ENCODE measurements at places on chromosomes 2 and 18.

DNA sequence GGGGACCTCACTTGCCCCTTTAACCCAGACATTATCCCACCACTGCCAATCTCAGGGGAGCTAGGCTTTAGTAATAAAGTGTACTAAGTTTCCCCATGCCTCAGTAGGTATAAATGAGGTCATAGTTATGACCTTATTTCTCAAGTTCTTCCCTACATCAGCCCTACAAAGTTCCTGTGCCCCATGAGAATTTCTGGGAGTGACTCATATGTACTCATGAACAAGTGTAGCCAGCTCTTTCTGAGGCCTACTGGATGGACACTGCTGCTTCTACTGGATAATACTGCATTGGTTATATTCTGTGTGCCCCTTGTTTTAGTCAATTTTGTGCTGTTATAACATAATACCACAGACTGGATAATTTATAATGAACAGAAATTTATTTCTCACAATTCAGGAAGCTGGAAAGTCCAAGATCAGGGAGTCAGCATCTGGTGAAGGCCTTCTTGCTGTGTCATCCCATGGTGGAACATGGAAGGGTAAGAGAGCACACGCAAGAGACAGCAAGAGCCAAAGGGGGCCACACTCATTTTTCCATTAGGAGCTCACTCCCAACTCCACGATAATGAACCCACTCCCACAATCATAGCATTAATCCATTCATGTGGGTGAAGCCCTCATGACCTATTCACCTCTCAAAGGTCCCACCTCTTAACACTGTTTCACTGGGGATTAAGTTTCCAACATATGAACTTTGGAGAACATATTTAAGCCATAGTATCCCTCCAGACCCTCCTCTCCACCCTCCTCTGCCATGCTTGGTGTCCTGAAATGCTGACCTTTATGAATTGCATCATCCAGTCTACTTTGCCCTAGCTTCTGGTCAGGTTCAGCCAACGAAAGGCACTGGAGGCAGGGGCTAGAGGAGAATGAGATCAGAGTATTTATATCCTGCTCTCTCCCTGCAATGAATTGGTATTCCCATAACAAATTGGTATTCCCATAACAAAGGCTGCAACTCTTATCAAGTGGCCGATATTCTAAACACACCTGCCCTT lies 25.4 kb upstream of the ST3GAL5 start:
- peak; percentile 81 for DNase-seq

- DNase-seq, result peak; percentile 77
Measured at GRCh38 chr18:7872569-7872968, 305.5 kb downstream of the PTPRM start.

- no peak for DNase-seq
Measured at GRCh38 chr2:240014327-240014726, 10.8 kb downstream of the NDUFA10 start.

DNA sequence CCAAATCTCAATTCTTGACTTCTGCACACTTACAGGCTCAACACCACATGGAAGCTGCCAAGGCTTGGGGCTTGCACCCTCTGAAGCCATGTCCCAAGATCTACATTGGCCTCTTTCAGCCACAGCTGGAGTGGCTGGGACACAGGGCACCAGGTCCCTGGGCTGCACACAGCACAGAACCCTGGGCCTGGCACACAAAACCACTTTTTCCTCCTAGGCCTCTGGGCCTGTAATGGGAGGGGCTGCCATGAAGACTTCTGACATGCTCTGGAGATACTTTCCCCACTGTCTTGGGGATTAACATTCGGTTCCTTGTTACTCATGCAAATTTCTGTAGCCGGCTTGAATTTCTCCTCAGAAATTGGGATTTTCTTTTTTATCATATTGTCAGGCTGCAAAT lies 29.9 kb downstream of the SP9 start:
- DNase-seq, result no peak

DNA sequence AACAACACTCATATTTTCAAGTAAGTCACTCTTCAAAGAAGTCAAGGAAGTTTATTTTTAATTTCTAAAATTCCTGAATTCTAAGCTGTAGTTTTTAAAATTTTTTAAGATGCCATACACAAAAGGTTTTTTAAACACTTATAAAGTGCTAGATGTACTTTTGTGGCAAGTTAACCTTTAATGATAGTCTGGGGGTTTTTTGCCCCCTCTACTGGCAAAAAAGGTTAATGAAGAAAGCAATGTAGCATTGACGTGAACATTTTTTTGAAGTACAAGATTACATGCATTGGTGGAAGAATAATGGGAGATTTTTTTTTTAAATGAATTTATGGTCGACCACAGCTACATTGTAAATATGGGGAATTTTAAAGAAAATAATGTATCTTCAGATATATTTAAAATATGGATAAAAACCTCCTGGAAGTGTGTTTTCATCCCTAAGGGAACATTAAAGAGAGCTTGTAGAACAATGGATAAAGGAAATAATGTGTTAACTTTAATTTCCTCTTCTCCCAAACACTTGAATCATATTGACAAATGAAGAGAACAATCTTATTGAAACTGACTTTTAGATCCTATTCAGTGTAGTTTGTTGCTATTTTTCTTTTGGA lies 12.6 kb downstream of the ITPRID2 start:
- peak; percentile 36 for DNase-seq

DNA sequence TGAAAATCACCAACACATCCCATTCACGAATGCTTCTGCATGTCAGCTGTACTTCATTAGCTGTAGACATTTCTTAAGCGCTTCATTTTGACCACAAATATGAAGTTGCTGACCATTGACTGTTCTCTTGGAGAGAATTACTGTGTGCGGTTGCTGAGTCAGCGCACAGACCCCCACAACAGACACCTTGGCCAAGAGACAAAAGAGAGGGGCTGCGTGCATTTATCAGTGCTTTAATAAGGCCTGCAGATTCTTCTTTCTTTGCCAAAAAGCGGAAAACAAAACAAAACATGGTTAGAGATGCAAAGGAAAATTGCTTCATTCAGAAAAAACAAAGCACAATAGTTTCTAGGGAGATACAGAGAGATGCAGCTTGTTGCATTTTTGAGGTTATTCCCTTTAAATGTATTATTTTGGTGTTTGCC lies 174.7 kb downstream of the ACKR3 start:
- peak; percentile 30 for DNase-seq

DNA sequence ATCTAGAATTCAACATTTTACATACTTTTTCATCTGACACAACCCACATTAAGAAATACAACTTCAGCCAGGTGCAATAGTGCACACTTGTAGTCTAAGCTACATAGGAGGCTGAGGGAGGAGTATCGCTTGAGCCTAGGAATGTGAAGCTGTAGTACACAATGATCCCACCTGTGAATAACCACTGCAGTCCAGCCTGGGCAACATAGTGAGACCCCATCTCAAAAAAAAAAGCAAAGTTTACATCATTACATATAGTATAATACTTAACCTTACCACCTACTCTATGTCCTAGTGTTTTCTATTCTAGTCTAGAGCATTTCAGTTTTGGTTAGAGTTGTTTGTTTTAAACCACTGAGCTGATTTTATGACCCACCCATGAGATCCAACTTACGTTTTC lies 86.5 kb upstream of the FAM117B start:
- no peak for DNase-seq

- DNase-seq, result no peak
Measured at GRCh38 chr2:109244750-109245382, 115.9 kb downstream of the SH3RF3 start.

DNA sequence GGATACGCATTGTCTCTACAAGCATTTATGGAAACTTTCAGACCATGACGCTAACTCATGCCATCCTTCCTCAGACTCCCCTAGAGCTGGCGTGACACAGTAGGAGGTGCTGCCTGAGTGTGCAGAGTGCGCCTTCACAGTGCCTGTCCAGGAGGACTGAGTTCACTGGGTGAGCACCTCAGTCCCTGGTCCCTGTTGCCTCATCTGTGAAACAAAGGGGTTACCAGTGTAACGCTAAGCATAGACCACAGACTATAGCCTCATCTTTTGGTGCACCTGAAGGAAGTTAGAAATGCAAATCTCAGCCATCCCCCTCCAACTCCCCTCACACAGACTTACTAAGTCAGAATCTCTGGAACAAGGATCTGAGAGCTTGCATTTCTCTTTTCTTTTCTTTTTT lies 142.8 kb downstream of the TMEM17 start:
- DNase-seq, result no peak

GRCh38 chr2:107511970-107512789 lies 314.5 kb upstream of the RGPD4 start:
- no peak for DNase-seq

DNA sequence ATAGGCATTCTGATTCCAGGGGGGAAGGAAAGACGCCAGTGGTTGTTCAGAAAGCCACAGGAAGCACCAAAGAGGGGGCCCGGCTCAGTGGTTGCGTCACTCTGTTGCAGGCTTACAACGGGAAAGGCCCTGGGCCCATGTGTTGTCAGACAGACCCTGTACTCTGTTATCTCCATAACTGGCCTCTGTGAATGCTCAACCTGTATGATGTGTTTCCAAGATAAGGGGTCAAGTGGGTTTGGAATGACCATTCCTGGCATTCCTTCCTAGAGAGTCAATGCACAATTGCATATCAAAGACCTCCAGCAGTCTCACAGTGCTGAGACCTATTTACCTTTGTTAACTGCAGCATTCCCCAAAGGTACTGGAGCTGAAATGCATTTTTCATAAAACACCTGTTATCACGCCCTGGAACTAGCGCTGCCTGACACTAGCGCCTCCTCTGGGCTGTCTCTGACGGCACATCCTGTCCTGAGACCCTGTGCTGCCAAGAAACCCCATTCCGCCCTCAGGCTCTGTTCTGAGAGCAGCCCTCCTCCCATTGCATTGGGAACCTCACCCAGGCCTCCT lies 13.2 kb upstream of the LRRFIP1 start:
- DNase-seq, result peak; percentile 93

- no peak for DNase-seq
Measured at GRCh38 chr2:127590386-127591190, 55.1 kb downstream of the MYO7B start.

- no peak for DNase-seq
Measured at GRCh38 chr2:132448331-132448730, 31.7 kb downstream of the GPR39 start.

DNA sequence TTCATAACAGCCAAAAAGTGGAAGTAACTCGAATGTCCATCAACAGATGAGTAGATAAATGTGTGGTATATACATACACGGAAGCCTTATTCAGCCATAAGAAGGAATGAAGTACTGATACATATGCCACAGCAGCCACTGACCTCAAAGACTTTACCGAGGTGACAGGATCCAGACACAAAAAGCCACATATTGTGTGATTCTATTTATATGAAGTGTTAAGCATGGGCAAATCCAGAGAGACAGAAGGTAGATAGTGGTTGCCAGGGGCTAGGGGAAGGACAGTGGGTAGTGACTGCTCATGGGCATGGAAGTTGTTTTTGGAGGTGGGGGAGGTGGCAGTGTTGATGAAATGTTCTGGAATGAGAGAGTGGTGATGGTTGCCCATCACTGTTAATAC lies 33.9 kb downstream of the ZAP70 start:
- DNase-seq, result no peak

GRCh38 chr2:8598295-8599165 lies 83.3 kb upstream of the ID2 start:
- DNase-seq, result peak; percentile 83

- peak; percentile 31 for DNase-seq
Measured at GRCh38 chr2:68292108-68292710, 27.5 kb downstream of the CNRIP1 start.

DNA sequence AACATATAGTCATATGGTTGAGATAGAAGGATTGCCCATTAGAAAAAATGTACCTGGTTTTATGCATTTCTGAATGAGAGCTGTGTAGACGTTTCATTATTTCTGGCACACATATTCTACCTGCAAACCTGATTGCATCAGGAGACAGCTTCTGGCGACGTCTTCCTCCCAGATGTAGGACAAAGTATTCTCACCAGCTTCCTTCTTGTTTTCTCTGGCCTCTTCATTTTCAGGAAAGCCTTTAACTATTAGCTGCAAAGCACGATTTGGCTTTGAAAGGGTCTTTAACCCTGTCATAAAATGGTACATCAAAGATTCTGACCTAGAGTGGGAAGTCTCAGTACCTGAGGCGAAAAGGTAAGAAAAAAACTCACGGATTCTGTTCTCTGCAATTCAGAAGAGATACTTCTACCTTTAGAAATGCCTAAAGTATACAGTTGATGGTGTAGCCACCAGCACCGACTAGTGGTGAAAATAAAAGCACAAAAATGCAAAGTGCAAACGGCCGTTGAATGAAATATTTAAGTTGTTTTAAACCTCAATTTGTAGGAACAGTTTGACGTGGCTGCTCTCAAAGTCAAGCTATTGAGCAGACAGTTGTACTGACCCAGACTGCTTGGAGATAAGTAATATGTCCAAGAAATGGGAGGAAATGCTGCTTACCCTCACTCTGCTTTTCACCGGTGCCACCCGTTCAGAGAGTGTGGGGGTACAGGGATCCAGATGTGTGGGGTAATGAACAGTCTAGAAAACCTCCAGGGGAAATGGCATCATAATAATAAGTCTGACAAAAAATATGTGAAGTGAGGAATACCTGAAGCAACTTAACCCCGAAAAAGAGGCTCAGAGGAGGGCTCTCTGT lies 20.2 kb downstream of the IL18RAP start:
- DNase-seq, result peak; percentile 55
